ENCODE measurements at places on chromosomes 1 and 21. TPM values are rescaled to one million over a fixed set of nuclear protein-coding genes. Genes with fewer than 3 reads are reported as not detected.

DNA sequence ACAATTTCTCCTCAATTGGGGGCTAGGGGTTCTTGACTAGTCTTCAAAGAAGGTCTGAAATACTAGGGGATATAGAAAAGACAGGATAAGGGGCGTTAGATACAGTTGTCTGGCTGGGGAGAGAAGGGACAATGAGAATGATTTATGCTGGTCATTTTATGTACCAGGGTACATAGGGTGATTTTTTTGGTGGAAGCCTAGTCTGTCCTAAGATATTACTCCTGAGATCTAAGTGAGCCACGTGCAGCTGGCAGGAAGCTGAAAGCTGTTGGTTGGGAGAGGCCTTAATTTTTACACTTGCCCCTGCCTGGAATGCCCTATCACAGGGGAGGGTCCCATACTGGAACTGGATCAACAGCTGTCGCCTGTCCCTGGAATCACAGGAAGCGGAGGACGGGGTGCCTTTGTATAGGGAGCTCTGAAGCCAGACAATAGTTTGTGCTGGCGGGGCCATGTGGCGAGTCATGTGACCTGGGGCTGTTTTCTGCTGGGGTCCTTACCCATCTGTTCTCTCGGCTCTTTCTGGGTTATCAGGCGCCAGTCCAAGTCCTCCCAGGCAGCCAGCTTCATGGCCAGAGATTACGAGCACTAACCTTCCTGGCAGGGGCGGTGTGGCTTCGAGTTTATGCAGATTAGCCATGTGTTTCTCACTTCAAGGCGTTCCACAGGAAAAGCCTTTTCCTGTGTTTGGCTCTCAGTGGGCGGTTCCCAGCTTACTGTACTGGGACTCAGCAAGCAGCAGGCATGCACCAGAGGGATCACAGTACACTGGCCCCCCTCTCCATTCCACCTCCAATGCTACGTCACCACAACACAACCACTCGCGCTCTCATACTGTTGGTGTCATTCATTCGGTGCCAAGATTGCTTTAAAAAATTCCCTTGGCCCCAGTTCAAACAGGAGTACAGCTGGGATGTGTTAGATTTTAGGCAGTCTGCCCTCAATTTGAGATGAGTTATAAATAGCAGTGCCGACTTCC is 27.5 kb downstream of the ARID1A start:
- no peaks in the 10 kb centered on the region for H3K27me3 ChIP-seq
- no peak overlapping the region for H3K4me3 ChIP-seq
- H3K4me1 ChIP-seq: peaks cover 43% of the 10 kb centered on the region
- no peaks in the 10 kb centered on the region for H3K36me3 ChIP-seq
- peak overlapping the region; percentile 62 for H3K27ac ChIP-seq

DNA sequence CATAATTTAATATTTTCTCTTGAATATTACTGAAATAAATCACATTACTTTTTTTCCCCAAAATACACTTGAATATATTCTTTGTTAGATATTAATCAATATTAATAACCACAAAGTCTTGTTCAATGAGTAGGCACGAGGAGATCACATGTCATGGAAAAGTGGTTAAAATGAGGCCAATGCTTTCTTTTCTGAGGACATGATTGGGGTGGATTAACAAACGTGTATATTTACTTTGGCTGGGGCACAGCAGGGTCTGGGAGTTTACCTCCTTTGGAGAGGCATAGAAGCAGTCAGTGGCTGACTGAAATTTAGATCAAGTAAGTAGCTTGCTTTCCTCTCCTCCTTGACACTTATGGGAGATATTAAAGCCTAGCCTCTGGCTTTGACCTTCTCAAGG is 664.3 kb upstream of the B3GALT2 start:
- no peak for DNase-seq
- H3K4me1 ChIP-seq: no peaks in the 10 kb centered on the region
- H3K27ac ChIP-seq: no peak overlapping the region
- H3K27me3 ChIP-seq: no peaks in the 10 kb centered on the region
- no peak overlapping the region for H3K4me3 ChIP-seq

- no peaks in the 10 kb centered on the region for H3K27me3 ChIP-seq
- peaks cover 9% of the 10 kb centered on the region for H3K4me1 ChIP-seq
- no peaks in the 10 kb centered on the region for H3K36me3 ChIP-seq
- no peak for DNase-seq
- H3K4me3 ChIP-seq: peak overlapping the region; percentile 96
Measured at GRCh38 chr1:220093361-220094015, 444 bp upstream of the IARS2 start.

- H3K27ac ChIP-seq: no peak overlapping the region
- no peaks in the 10 kb centered on the region for H3K4me1 ChIP-seq
- no peak for DNase-seq
- no peaks in the 10 kb centered on the region for H3K27me3 ChIP-seq
Measured at GRCh38 chr1:119220991-119221390, 80.5 kb upstream of the WARS2 start.

- no peak overlapping the region for H3K27ac ChIP-seq
- DNase-seq: no peak
- no peak overlapping the region for H3K4me3 ChIP-seq
- no peaks in the 10 kb centered on the region for H3K4me1 ChIP-seq
- no peaks in the 10 kb centered on the region for H3K36me3 ChIP-seq
- no peaks in the 10 kb centered on the region for H3K27me3 ChIP-seq
Measured at GRCh38 chr1:113654883-113655282, 104.4 kb downstream of the PHTF1 start.

The RNPC3 gene
- 28.7 TPM for total RNA-seq

- H3K4me3 ChIP-seq: no peak overlapping the region
- no peaks in the 10 kb centered on the region for H3K27me3 ChIP-seq
- H3K4me1 ChIP-seq: no peaks in the 10 kb centered on the region
Measured at GRCh38 chr1:213499444-213499843, 448.4 kb downstream of the RPS6KC1 start.

- no peak overlapping the region for H3K27ac ChIP-seq
- no peaks in the 10 kb centered on the region for H3K4me1 ChIP-seq
- no peak overlapping the region for H3K4me3 ChIP-seq
- H3K36me3 ChIP-seq: no peaks in the 10 kb centered on the region
- no peak for DNase-seq
Measured at GRCh38 chr1:92376345-92376744, 77.5 kb downstream of the RPAP2 start.

The HJV gene
- total RNA-seq: not detected

The FAM131C gene
- 0.85 TPM for total RNA-seq

GRCh38 chr1:22121421-22121911 is 21.4 kb downstream of the WNT4 start:
- no peaks in the 10 kb centered on the region for H3K4me1 ChIP-seq
- H3K4me3 ChIP-seq: no peak overlapping the region
- H3K27ac ChIP-seq: no peak overlapping the region
- H3K27me3 ChIP-seq: no peaks in the 10 kb centered on the region
- peak; percentile 18 for DNase-seq

The TMPRSS15 gene
- not detected for total RNA-seq

GRCh38 chr1:51559064-51559500 is 40.0 kb upstream of the EPS15 start:
- H3K27me3 ChIP-seq: no peaks in the 10 kb centered on the region
- peaks cover 1% of the 10 kb centered on the region for H3K4me1 ChIP-seq
- no peaks in the 10 kb centered on the region for H3K36me3 ChIP-seq
- no peak overlapping the region for H3K4me3 ChIP-seq
- DNase-seq: no peak
- H3K27ac ChIP-seq: no peak overlapping the region

DNA sequence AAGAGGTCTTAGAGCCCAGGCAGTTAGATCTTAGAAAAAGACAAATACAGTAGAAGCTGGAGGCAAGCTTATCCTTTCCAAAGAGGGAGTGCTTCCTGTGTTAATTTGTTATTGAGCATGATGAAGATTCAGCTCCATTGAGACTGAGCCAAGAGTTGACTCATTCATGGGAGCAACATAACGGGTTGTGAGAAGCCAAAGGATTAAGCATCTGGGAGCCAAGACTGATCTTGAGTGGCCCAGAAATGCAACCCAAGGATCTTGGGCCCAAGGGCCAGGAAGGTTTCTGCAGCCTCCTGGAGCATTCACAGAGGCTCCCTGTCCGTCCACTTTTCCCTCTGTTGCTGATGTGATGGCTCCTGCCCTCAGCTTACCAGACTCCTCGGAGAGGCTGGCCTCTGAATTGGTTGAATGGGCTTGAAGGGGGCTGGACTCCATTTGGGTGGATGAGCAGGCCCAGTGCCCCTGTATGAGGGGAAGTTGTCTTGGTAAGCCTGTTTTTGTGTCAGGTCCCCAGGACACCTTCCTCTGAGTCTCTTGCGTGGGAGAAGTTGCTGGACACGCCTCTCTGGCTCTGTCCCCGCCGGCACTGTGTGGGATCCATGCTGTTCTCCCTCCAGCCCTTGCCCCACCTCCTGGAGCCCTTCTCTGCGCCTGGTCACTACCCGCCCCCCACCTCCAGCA is 42.4 kb downstream of the PDE9A start:
- DNase-seq: no peak
- H3K4me1 ChIP-seq: no peaks in the 10 kb centered on the region
- H3K36me3 ChIP-seq: no peaks in the 10 kb centered on the region

DNA sequence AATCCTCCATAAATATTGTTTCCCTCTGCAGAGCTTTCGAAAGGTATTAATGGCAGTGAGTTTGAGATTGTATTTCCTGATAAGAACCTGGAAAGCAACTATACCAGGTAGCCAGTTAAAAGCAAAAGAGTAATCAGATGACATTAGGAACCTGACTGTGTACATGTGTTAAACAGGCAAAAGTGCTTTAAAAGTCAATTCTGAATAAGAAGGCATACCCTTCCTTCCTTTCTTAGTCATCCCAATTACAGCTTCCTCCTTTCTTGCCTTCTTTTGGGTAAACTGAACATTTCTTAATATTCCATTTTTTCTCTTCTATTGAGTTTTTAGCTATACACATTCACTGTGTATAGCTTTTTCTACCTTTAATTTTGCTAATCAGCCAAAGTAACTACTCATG is 144.7 kb downstream of the ZNF281 start:
- no peaks in the 10 kb centered on the region for H3K4me1 ChIP-seq
- H3K36me3 ChIP-seq: no peaks in the 10 kb centered on the region
- no peaks in the 10 kb centered on the region for H3K27me3 ChIP-seq

The CRNN gene
- not detected for total RNA-seq

The NOTCH2 gene
- 51.6 TPM for total RNA-seq

DNA sequence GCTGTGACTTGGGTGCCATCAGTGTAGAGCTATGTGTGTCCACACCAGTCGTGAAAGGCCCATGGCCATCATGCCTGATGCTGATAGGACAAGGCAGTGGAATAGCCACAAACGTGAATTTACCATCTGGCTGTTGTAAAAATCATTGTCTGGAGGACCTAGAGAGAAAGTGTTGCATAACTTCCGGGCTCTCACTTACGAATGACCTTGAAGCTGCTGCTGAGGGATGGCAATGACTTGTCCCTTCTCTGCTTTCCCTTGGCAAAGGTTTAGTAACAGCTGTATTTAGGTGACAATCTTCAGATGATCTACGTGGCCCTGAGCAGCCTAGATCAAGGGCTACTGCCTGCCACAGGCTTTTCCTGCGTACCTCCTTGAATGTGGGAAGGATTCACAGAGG is 5.8 kb downstream of the ATP1B1 start:
- no peak overlapping the region for H3K4me3 ChIP-seq
- no peaks in the 10 kb centered on the region for H3K36me3 ChIP-seq
- peak; percentile 29 for DNase-seq
- peaks cover 21% of the 10 kb centered on the region for H3K4me1 ChIP-seq

DNA sequence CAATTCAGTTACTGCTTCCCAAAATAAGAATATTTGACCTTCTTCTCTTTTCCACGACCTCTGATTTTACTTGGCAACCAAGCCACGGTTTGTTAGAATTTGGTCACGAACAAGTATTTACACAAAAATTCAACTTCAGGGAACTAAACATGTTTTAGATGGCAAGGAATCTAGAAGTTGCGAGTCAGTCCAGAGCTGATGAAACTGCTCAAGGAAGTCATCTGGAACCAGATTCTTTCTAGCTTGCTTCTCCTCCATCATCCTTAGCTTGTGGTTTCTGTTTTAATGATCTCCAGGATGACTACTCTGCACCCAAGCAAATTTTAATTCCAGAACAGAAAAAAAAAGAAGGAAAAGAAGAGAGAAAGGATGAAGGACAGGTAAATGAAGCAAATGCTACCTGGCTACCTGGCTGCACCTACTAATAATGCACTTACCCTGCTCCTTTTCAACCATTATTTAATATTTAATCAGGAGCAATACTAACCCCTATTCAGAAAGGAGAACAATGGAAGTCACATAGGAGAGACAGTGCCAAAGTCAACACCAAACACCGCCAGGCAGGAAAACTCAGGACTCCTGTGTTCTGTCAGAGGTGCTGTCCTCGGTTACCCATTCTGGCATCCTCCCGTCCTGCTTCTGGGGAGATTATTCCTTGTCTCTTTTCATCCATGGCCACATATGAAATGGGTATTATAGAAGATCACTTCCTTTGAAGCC is 54.2 kb upstream of the RGS7 start:
- H3K4me3 ChIP-seq: no peak overlapping the region
- DNase-seq: no peak
- H3K27ac ChIP-seq: no peak overlapping the region
- no peaks in the 10 kb centered on the region for H3K36me3 ChIP-seq
- no peaks in the 10 kb centered on the region for H3K4me1 ChIP-seq
- no peaks in the 10 kb centered on the region for H3K27me3 ChIP-seq

GRCh38 chr1:214445831-214446614 is 105.4 kb downstream of the PTPN14 start:
- no peaks in the 10 kb centered on the region for H3K27me3 ChIP-seq
- peaks cover 10% of the 10 kb centered on the region for H3K4me1 ChIP-seq
- H3K27ac ChIP-seq: peak overlapping the region; percentile 65
- no peaks in the 10 kb centered on the region for H3K36me3 ChIP-seq
- DNase-seq: no peak

The MPZ gene
- total RNA-seq: 1.7 TPM

GRCh38 chr21:15206514-15206913 is 141.7 kb upstream of the NRIP1 start:
- H3K27me3 ChIP-seq: no peaks in the 10 kb centered on the region
- H3K4me1 ChIP-seq: no peaks in the 10 kb centered on the region
- no peak overlapping the region for H3K27ac ChIP-seq
- no peak overlapping the region for H3K4me3 ChIP-seq

DNA sequence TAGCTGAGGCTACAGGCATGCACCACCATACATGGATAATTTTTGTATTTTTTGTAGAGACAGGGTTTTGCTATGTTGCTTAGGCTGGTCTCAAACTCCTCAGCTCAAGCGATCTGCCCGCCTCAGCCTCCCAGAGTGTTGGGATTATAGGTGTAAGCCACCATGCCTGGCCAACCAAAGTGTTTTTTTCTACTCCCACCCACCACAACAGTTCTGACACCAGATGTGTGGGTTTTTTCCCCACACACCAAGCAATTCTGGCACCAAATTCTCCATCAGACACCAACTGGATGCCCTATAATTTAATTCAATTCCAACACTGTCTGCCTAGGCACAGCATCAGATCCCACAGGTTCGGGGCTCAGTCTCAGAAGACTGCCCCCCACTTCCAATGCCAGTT is 20.6 kb upstream of the KLHDC8A start:
- no peaks in the 10 kb centered on the region for H3K36me3 ChIP-seq
- DNase-seq: no peak
- no peaks in the 10 kb centered on the region for H3K27me3 ChIP-seq
- no peak overlapping the region for H3K4me3 ChIP-seq
- peaks cover 11% of the 10 kb centered on the region for H3K4me1 ChIP-seq

The KRTAP7-1 gene
- not detected for total RNA-seq

- no peak for DNase-seq
- no peaks in the 10 kb centered on the region for H3K27me3 ChIP-seq
- H3K27ac ChIP-seq: no peak overlapping the region
- H3K4me3 ChIP-seq: peak overlapping the region; percentile 19
- H3K4me1 ChIP-seq: no peaks in the 10 kb centered on the region
- H3K36me3 ChIP-seq: no peaks in the 10 kb centered on the region
Measured at GRCh38 chr1:24322470-24323177, 3.5 kb downstream of the GRHL3 start.

Measured in pancreas (tissue), 10 donors.